ENCODE measurements at places on chromosomes 12 and 14.

GRCh38 chr14:55070981-55071411 lies 19.5 kb downstream of the MAPK1IP1L start:
- DNase-seq: no peak

- no peak for DNase-seq
These were observed 31.6 kb downstream of the CCDC92 start for GRCh38 chr12:123941000-123941399.

DNA sequence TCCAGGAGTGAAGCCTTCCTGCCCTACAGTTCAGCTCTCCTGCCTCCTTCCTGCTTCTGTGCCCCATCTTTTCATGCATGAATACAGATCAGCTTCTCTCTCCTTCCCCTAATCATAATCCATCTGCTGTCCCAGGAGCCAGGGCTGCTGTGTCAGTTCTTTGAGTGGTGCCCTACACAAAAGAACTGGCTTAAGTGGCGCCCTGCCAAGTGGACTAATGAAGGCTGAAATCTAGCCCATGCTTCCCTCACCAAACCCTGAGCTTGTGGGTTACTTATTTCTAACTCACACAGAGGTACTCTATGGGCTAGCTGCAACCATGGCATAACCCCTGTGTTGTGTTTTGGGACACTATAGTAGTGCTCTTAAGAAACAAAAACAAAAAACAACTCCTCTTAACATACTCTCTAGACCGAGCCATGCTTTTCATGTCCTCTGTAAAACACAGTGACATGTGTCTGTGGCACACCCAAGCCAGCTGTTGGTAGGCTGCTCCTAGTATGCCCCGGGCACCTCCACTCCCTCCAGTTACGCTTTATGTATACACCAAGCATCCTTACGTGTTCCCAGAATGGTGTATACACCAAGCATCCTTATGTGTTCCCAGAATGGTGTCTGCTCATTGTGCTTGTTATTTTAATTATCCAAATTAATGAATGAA lies 19.3 kb upstream of the ETV6 start:
- no peak for DNase-seq

DNA sequence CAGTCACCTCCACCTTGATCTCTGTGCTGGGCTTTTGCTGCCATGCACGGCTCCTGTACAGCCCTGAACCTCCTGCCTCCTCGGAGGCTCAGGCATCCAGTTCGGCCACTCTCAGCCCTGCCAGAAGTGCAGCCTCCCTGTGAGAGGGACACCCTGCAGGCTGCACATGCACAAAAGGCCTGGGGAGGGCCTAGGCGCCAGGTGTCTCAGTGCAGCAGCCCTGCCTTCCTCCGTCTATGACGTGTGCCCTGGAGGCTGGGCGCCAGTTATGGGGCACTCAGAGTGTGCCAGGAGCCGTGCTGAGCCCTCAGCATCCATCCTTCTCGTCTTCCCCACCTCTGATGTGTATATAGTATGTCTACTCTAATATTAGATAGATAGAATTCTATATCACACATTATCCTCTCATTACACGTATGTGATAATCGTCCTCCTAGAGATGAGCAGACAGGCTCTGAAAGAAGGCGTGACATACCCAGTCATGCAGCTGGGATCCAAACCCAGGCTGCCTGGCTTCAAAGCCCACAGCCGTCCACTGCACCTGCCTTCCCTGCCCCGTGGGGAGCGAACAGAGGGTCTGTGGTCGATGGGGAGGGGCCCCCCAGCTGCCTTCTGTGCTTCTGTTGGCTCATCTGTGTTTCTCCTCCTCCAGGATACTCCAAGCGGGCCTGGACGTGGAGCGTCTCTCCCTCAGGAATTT lies 101.1 kb downstream of the B4GALNT3 start:
- no peak for DNase-seq

DNA sequence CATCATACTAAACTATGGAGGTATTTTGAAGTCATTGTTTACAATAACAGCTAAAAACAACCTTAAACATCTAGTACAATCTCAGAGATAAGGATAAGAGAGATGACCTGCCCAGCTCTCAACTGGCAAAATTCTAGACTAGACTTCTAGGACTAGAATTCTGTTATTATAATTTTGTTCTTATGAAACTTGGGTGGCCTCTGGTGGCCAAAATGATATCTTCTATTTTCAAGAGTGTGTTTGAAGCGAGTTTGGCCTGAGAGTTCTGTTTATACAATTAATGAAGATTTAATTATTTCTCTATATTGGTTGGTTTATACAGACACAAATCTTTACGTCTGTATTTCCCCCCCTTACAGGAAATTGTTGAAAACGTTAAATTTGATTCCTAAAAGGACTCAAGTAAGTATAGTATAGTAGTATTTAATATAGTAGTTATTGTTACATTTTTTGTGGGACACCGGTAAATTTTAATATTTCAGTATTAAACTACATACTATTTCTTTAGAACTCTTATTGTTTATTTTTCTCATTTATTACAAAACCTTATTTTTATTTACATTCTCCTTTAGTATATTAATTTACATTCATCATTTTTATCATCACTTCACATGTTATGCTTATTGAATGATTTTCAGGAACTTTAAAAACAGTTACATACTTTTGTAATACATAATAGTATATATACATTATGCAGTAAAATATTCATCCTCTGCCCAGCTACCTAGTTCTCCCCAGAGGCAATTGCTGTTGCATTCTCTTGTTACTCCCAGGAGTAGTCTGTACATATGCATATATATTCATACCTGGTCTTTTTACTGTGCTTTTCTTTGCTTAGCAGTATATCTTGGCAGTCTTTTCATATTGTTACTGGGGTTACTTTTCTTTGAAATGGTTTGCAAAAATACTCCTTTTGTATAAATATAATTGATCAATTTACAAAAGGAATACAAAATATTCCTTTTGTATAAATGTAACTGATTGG lies 6.6 kb downstream of the PPHLN1 start:
- peak; percentile 64 for DNase-seq

DNA sequence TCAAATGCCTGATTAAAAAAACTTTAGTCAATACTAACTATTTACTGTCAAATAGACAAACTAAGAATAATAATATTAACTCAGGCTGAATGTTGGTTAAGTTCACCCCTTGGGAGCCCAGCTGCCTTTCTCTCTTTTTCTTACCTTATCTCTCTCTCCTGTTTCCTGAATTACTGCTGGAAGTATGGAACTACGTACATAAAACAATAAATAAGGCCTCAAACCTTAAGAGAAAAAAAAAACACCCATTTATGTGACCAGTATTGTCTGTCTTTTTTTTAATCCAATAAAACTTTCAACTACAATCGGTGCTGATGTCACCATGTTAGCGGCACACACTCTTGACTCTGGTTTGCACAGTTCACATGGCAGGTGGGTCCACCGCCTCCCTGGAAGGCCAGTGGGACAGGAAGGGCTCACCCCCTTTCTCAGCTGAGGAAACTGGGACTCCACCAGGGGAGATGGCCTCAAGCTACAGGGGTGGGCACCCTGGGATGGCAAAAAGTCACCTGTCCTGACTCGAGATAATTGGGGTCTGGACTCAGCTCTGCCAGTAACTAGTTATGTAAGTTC lies 21.3 kb downstream of the BCL11B start:
- DNase-seq: peak; percentile 52

DNA sequence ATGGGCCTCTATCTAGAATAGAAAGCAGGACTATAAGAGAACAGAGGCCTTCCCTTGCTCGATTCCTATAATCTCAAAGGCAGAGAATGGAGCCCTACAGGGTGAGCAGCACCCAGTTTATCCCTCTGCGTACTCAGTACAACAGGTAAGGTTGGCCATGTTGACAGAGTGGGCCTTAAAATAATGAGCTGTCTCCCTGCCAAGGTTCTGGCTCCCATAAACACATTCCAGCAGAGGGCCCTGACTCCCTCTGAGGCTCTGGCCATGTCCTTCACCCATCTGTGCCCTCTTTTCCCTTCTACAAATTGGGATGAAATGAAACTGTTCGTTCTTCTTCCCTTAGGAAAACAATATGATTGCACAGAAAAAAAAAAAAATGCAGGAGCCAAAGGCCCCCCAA lies 16.9 kb upstream of the PNMA1 start:
- no peak for DNase-seq
